T47D (cell line): ENCODE measurements at places on chromosomes 3 and 15.

- DNase-seq, result no peak
Measured at GRCh38 chr3:160822936-160823335, 66.9 kb downstream of the PPM1L start.

DNA sequence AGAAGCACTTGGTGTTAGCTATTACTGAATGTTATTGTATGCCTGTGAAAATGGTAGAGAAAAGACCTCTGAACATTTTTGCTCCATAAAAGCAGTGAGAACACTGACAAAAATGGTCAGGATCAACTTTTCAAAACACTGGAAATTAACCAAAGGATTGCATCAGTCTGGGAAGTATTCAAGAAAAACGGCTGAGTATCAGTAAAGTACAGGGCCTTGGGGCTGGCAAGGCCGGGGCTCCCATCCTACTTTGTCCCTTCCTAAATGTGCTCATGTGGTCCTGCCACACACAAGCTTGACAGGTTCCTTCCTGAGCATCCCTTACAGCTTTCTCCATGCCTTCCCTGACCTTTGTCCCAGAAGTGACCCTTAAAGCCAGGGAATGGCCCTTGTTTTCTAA lies 84.0 kb downstream of the CFAP20DC start:
- DNase-seq, result no peak

DNA sequence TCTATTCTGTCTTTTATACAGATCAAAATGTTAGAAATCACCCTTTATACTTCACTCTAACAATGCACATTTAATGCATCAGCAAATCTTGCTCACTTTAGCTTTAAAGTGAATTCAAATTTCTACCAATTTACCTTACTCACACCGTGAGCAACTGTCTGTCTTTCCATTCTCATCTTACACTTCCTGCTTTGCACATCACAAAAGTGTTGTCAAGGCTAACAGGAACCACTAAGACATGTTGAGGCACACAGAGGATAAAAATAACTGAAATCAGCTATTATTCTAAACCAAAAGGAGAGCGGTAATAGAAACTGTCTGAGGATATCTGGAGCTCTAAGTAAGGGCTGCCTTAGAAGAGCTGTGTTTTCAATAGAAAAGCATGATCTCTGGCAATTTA lies 519.9 kb downstream of the ZBBX start:
- DNase-seq, result no peak

- DNase-seq, result no peak
Measured at GRCh38 chr3:133069556-133070286, 31.5 kb downstream of the TMEM108 start.

DNA sequence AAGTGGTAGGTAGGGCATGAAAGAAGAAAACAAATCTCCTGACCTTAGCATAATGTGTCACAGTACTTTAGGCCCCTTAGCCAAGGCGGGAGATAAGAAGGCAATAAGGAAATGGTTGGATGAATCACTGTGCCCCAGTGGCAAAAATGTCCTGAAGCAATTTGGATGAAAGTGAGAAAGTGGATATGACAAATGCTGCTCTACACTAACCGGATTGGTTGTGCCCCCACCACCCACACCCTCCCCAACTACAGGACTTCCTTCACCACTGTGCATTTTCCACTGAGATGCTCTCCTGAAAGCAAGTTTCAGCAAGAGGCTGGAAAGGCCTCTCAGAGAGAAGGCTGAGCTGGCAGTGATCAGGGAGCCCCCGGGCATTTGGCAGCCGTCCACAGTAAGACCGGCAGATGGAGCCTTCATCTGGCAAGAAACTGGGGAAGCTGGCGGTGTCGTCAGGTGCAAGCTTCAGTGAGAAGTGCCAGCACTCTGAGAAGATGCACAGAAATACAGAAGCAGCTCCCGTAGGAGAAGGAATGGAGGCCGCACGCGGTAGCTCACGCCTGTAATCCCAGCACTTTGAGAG lies 63.8 kb downstream of the ATP1B3 start:
- peak; percentile 74 for DNase-seq

DNA sequence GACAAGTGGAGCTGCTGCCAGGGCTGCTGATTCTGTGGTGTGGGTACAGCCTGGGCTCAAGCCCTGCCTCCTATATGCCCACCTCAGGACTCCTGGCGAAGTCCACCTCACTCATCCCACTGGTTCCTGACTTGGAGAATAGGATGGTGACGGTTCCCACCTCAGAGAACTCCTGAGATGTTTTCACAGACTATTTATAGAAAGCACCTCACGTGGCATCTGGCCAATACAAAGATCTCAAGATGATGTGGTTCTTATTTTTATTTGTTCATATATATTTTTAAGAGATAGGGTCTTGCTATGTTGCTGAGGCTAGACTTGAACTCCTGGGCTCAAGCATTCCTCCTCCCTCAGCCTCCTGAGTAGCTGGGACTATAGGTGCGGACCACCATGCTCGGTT lies 236.9 kb upstream of the BHLHE40 start:
- DNase-seq, result no peak

DNA sequence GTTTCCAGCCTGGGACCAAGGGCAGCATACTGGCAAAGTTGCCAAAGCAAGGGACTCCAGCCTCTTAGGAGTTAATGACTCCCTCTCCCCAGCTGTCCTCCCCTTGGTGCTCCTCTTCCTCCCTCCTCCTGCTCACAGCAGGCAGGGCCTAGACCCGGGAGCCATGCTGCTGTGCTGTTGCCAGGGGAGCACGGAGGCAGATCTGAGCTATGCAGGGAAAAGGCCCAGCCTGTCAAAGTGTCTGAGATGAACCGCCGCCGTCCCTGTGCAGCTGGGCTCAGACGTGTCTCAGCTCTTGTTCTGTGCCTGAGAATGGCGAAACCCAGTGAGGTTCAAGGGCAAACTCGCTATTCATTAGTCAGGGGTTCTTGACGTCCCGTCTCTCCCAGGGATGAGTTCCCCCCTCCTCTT lies 60.8 kb upstream of the POLG start:
- DNase-seq, result no peak

DNA sequence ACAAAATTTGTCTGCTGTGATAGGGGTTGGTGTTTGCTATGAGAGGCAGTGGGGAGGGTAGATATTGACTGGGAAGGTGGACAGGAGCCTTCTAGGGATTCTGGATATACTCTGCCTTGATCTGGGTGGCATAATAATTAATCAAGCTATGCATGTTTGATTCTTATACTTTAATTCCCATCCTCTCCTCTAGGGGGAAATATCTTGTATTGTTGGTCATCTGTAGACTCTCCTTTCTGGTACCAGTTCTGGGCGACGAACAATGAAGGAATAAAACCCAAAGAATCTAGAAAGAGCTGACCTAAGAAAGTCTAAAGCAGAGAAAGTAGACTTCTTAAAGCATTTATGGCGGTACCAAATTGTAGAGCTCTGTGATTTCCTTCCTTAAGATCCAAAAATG lies 198.2 kb upstream of the STRIT1 start:
- no peak for DNase-seq

GRCh38 chr3:172241405-172241804 lies 202.0 kb downstream of the FNDC3B start:
- DNase-seq, result no peak

GRCh38 chr3:120177707-120178306 lies 83.6 kb upstream of the GSK3B start:
- DNase-seq, result no peak

GRCh38 chr3:38260474-38260873 lies 5.1 kb upstream of the SLC22A13 start:
- no peak for DNase-seq

DNA sequence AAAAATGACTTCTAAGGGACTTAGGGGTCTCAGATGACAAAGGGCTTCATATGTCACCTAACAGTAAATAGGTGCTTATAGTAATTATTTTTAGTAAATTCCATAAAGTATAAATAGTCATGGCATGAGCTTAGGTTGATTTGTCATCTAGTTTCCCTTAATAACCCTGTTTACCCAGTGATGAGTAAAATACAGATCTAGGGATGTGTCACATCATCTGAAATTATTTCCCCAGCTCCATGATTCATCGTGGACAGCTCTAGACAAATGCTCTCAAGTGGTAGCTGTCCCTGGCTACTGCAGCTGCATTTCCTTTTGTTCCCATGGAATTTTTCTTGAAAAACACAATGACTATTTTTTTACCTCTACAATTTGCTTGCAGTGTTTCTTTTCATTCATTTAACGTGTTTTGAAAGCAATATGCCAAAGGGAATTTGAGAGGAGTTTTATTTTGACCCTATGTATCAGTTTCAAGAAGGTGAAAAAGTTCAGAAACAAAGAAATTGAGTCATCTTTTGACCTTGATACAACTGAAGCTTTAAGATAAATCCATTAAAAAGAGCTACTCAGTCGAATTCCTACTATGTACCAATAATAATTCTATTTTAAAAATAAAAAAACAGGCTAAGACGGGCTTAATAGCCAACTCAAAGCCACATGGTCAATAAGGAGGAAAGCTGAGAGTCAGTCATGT lies 241.6 kb downstream of the KCNMB2 start:
- no peak for DNase-seq

DNA sequence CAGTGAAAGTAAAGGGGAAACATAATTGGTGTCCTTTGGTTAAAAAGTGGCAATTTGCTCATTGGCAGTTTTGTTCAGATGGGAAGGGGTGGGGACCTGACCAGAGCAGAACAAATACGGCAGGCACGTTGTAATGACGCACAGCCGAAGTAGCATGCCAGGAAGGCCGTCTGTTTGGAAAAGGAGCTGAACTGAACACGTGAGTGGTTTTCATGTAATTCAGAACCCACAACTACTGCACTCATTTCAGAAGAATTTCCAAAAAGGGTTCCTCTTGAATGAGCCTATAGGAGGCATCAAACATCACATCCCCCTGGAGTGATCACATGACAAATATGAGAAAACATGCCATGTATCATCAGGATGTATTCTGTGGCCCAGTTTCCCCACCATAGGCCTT lies 42.9 kb upstream of the LMCD1 start:
- no peak for DNase-seq

DNA sequence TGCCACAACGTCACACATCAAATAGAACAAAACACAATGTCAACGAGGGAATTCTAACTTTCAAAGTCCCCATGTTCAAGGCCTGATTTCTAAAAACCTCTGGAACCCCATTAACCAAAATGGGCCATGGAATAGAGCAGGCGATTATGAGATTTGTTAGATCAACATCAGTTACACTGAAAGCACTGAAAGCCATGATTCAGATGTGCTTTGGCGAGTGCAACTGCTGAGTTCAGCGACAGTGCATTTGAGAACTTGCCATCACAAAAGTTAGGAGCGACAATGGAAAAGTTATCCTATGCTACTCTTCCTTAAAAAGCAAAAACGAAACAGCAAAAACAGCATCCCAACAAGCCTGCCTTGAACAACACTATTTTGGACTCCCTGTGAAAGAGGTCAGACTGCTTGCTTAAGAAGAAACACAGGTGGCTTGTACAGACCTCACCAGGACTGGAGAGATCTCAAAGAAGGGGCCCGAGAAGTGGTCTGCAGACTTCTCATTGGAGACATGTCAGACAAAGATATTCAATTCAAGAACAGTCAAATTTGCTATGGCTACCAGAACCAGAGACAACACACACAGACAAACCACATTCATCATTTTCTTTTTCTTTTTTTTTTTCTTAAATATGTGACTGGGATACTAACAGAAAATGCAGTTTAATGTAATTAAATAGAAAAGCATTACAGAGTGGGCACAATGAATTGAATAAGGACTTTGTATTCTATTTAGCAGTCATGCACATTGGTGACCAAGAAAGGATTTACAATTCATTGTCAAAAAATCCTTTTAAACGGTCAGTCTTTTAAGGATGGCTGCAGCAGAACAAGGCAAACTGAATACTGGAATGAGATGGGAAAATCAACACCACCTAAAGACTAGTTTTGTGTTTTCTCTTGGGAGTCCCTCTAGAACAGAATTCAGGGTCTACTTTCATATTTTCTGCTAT lies 20.9 kb downstream of the UQCC5 start:
- DNase-seq, result no peak

GRCh38 chr3:195522254-195523023 lies 20.7 kb downstream of the PPP1R2 start:
- DNase-seq, result peak; percentile 67

DNA sequence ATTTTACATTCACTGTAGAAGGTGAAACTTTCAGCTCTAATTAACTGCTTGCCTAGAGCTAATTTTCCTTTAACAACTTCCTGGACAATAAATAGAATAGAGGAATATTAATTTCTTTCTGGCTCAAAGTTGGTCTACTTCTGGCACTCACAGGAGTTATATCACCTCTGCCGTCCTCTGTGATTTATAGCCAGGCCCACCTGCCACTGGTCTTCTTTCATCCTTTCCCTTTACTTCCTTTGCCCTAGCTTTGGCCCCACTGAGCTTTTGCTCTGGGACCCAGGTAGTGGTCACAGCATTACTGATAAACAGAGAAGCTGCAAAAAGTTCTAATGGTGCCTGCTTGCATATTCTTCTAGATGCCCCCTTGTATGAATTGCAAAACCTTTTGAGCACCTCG lies 49.3 kb upstream of the ABHD10 start:
- DNase-seq, result no peak

GRCh38 chr3:121980450-121980796 lies 41.6 kb downstream of the ILDR1 start:
- DNase-seq, result no peak

DNA sequence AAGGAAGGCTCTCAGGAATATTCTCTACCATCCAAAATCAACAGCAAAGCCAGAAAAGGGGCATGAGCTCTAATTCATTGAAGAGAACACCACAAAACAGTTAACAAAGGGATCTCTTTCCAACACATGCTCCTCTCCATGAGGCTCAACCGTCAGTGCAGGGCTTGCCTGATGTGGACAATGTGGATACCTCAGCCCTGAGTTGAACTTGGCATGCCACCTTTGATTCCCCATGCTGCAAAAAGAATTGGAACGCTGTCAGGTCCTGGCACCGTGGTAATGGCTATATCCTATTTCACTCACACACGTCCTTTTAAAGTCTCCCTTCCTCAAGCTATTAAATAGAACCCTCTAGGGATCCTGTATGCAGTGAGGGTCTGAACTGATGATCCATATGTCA lies 30.7 kb upstream of the IP6K2 start:
- no peak for DNase-seq
